Stimulated activated CD8-positive, alpha-beta memory T cell treated with anti-CD3 and anti-CD28 coated beads, Interleukin-4, amount 100 ng/mL, for 1 hour (primary cell): ENCODE measurements at places on chromosomes 5 and 9.

DNA sequence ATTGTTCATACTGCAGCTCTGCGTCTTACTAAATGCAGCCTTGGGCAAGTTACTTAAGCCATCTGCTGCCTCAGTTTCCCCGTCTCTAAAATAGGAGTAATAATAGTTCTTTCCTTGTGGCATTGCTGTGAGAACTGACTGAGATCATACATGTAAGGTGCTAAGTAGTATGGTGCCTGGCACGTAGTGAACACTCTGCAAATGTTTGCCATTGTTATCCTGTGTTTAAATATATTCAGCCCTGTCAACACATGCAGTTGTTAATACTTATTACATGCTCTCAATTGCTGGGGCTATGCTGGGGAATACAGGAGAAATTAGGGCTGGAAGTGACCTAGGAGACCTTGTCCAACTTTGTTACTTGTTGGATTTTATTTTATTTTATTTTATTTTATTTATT lies 105.2 kb upstream of the RAI14 start:
- DNase-seq, result no peak

DNA sequence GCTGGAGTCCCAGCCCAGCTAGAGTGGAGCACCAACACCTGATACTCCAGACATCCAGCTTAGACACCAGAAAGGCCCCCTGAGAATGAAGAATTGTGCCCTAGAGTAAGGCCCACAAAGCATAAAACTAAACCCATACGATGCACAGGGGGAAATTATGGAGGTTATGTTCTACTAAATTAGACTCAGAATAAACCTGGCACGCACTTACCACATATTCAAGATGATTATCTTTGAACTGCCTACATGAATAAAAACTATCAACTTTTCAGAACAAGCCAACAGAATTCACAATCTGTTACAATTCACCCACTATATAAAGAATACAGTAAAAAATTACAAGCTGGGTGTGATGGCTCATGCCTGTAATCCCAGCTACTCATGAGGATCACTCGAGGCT lies 168.5 kb downstream of the CPLANE1 start:
- no peak for DNase-seq

DNA sequence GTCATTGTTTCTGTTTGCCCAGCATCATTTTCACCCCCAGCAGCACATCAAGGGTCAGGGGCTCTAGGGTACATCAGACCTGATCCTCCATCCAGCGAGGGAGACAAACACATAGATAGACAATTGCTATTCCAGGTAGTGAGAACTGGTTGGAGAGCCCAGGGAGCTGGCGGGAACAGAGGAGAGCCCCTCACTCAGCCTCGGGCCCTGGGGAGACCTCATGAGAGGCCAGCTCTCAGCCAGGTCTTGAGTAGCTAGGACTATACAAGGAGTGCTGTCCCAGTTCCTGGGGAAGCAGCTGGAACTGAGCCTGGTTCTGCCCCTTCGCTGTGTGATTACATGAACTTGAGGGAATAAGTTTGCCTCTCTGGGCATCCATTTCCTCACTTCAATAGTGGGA lies 80.3 kb downstream of the HRH2 start:
- no peak for DNase-seq

- DNase-seq, result no peak
These were observed 74.3 kb downstream of the SLC44A1 start for GRCh38 chr9:105318729-105319191.
